Esophagus squamous epithelium (tissue), 5 donors: ENCODE measurements at places on chromosomes 5 and 9.

DNA sequence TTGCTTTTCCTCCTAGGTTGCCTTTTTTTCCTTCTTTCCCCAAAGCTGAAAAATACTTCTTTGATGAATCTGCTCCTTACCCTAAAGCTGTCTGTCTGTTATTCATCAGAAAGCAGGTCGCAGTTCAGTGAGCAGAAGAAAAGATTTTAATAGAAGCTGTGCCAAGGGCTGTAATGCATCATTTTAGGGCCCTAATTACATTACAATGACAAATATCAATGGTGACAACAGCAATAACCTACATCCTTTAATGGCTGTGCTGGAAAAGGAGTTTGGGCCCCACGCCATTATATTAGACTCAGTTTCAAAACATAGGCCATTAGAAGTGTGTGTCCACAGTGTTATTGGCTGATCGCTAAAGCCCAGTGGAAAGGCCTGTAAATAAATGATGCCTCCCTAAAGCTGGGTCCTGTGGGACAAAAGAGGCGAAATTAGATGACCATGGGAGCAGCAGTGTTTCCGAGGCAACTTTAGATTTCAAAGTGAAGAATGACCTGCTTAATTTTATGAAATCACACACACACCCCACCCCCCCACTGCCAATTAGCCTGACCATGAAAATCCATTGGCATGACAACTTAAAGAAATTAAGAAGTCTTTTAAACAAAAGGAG, 38.4 kb downstream of the TLE4 start:
- DNase-seq = no peak

DNA sequence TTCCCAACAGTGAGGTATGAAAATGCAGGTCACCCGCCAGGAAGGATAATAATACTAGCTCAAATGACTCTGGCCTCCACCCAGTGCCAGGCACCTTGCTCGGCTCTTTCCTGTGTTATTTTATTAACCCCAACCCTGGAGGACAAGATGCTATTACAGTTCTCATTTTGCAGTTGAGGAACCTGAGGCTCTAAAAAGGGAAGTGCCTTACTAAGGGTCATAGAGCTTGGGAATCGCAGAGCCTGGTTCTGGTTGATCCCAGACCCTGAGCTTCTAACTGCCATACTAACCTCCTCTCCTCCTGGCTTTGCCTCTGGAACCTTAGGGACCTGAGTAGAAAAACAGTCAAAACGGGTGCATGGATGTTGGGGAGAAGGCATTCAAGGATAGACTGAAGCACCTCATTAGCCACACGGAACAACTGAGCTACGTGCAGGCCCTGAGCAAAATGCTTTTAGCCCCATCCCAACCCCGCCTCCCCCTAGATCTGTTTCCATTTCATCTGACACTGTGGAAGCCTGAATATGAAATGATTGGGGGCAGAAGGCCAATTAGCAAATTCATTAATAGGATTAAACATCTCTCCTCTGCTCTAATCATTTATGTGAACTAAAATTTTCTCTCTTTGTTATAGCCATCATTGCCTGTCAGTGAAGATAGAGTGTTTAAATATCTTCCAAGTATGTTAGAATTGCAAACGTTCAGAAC, 7.9 kb downstream of the KCNIP1 start:
- DNase-seq = no peak

- no peak for DNase-seq
Measured at GRCh38 chr5:432201-432927, 10.6 kb upstream of the EXOC3 start.

GRCh38 chr9:98644011-98644410, 64.7 kb downstream of the GABBR2 start:
- no peak for DNase-seq

GRCh38 chr5:65880496-65881072, 45.8 kb upstream of the ERBIN start:
- no peak for DNase-seq

DNA sequence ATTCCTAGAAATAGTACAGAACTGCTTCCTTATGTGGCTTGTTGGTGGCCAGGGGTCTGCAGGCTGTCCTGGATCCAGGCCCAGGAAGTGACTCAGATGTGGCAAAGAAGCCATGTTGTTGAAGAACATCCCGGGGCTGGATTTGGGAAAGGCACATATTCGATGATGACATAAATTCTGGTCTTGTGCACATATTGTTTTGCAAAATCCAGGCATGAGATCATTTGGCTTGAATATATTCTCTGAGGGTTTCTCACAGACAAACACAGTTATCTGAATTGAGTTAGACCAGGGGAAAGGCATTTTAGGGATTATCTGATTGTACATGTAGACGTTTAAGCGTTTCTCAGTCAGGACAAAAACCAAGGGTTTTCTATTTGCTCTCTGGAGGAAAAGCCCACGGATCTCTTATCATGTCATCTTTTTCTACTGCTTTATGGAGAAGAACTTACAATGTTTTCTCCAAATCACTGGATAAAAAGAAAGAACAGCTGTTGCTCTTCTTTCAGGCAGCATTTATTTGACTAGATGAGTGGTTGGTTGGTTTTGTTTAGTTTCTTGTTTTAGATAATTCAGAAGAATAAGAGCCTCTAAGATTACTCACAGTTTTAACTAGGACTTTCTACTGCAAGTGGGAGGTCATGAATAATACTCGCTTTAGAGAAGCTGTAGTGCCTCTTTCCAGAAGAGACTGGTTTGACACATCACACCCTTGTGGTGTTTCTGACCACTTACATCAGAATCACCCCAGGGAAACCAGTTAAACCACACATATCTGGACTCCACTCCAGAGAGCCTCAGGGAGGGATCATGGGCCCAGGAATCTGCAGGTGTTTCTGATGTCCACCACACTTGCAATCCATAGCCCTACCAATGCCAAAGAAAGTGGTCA, 29.5 kb upstream of the LHFPL2 start:
- no peak for DNase-seq

DNA sequence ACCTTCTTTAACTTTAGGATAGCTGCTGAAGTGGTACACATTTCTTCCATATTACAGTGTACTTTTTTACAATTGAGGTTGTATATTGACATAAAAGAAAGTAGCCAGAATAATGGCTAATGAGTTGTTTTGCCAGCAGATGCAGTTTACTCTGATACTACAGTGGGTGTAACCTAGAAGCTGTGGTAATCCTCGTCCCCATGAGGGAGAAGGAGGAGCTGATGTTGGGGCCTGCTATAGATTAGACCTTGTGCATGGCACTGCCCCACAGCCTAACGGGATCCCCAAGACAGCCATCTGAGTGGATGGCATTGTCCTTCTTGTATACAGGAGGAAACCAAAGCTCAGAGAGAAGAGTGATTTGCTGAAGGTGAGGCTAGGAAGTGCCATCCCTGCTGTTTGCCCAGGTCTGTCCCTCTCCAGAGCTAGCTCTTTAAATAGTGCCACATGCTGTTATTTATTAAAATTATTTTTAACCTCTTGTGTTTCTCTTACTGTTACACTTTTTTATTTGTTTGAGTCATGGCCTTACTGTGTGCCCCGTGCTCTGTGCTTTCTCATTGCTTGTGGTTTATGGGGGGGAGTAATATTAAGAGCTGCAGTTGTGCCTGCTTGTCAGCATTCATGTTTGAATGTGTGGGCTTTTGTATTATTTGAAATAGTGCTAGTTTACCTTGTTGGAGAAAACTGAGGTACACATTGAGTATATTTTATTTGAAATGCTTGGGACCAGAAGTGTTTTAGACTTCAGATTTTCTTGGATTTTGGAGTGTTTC, 65.3 kb downstream of the ICE1 start:
- no peak for DNase-seq

GRCh38 chr9:106697750-106698502, 165.0 kb upstream of the ZNF462 start:
- no peak for DNase-seq

DNA sequence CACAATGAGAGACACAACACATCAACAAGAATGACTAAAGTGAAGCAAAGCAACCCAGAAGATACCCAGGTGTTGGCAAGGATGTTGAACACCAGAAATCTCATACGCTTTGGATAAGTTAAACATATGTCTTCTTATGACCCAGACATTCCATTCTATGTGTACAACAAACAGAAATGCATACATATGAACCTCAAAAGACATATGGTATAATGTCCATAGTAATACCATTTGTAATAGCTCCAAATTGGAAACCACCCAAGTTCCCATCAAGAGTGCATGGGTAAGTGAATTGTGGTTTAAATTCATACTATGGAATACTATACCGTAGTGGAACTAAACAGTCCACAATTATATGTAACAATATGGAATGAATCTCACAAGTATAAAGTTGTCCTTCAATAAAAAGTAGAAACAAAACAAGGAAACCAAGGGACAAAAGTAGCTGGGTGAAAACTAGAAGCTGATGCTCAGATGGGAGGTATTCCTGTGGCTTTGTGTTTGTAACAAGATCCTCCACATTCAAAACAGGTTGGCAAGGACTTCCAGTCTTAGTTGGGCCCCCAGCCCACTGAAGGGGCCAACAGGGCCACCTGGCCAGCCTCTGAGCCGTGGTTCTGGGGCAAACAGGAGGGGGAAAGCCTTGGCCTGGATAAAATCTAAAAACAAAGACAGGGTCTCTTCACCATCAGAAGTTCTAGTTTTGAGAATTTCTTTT, 171.8 kb upstream of the PITX1 start:
- no peak for DNase-seq

GRCh38 chr5:113089653-113090335, 113.2 kb downstream of the DCP2 start:
- DNase-seq = no peak

DNA sequence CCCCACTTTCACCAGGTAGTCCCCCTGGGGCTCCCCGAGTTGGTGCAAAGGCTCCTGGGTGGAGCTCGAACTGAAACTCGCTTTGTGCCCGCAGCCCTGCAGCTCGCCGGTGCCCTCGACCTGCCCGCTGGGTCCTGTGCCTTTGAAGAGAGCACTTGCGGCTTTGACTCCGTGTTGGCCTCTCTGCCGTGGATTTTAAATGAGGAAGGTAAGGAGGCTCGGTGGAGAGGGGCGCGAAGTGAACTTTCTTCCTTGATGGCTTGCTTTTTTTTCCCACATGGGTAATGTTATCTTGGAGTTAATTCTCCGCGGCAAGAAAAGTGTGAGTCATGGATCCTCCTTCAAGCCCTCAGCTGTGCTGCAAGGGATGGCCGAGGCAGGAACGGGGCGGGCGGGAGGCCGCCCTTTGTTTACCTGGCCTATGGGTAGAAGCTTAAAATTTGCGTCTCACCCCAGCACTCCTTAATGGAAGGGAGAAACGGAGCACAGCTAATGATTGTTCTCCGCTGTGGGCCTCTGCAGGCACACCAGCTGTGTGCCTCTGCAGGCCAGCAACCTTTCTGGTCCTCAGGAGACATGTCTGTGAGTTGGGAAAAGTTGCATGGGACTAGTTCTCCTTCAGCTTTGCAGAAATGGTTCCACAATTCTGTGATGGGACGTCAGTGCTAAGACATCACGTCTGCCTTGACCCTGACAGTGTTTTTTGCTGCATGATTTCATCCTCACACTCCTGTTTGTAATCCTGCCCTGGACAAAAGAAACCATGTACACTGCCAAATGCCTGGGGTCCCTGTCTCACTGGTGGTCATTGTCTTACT, 1.1 kb downstream of the MAMDC2 start:
- no peak for DNase-seq

- no peak for DNase-seq
Measured at GRCh38 chr9:93944011-93944410, 11.1 kb downstream of the BARX1 start.

DNA sequence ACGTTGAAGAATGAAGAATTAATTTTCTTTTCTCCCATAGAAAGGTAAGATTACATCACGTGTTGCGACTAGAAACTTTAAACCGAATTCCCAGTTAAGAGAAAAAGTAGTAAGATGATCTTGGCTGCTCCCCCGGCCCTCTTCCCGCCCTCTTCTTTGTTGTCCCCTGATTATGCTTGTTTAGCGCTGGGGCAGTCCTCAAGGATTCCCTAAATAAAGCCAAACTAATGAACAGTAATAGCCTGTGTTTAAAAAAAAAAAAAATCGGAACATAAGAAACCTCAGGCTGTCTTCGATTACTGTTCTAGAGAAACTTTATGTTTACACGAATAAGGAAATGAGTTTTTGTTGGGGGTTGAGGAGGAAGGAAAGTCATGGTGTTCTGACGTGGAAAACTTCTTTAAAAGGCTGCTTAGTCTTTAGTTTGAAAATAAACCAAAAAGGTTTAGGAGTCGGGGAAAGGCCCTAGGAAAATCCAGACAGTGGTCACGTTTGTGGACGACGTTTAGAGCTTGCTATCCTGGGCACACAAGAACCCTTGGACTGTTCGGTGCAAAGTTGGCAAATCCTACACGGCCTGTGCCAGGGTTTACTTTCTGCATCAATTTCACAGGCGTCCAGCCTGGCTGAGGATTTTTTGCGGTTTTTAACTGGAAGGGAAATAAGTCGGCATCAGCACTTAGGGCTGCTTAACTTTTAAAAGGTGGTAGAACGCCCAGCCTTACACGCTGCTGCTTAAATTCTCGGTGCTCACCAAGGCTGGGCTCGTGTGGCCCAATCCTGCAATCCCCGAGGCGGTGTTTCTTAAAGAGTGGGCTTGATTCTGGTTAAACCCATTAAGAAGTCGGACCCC, 1.1 kb upstream of the MAT2B start:
- no peak for DNase-seq
